ENCODE measurements at places on chromosomes 1 and 21.
A peak's percentile ranks its signal among the peaks of the same experiment; 100 is the strongest.

- peak; percentile 41 for DNase-seq
Measured at GRCh38 chr1:151457911-151458801, 1.1 kb downstream of the POGZ start.

DNA sequence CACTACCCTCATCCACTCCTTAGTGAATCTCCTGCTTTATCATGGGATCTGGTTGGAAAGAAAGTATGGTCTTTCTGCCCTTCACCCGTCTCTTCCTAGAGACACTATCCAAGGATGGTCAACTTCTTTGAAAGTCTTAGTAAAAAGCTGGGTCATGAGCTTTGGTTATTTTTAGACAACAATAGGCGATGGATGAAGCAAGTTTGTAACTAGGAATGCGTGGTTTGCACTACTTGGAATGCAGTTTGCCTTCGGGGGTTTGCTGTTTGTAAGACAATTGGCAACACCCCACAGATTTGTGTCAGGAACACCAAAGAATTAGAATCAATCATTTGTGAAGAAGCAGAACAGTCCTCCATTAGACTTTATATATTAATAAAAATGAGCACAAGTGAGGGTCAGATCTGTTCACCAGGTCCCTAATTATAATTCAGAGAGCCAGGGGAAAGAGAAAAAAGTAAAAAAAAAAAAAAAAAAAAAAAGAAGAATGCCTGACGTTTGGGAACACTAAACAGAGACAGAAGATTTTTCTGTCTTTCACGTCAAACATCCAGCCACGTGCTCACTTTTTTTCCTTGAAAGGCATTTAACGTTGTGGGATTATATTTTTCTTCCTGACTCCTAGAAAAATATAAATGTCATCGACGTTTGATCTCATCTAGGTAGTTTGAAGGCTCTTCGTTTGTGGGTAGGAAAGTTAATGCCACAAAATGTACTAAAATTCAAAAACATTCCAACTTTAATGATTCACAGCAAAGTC, 60.7 kb upstream of the BTG3 start:
- DNase-seq, result no peak

GRCh38 chr1:161007369-161007768, 13.6 kb downstream of the F11R start:
- no peak for DNase-seq

DNA sequence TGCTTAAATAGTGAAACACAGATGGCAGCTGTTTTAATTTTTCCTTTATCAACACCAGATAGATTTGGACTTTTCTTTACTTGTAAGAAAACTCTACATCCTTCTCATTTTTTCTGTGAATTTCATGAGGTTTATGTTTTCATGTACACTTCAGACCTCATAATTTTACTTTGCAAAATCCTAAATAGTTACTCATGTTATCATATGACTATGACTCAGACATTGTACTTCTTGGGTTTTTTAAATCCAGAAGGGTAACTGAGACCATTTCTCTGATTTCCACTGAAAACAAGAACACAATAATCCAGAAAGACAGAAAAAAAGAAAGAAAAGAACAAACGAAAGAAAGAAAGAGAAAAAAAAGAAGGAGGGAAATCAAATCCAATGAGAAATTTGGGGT, 1021.6 kb downstream of the NCAM2 start:
- no peak for DNase-seq

DNA sequence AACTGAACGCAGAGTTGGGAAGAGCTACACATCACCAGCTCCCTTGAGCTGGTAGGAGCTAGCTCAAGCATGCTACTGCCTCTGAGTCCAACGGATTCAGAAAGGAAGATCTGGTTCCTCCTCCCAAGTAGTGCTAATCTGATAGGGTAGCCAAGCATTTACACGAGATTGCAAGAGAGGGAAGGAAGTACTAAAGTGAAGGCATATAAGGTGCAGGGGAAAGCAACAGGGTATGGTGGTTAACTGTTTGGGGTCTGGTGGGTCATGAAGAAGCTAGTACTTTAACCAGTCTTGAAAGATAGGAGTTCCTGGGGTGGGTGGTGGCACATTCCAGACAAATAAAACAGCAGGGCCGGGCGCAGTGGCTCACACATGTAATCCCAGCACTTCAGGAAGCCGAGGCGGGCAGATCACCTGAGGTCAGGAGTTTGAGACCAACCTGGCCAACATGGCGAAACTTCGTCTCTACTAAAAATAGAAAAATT, 20.2 kb upstream of the ZNF436 start:
- no peak for DNase-seq

DNA sequence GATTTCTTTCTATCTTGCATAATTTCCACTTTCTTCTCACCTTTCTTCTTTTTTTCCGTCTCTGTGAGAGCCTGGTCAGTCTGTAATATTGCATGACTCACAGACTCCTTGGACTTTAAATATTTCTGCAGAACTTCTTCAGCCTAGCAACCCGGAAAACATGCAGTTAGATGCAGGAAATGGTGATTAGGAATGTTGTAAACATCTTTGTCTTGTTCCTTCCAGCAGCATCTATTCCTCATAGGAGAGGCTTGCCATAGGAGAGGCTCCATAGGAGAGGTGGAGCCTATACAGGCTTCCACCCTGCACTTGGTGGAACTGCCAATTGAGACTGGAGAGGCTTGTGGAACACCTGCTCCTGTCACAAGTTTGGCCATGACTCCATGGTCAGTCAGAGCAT, 10.0 kb downstream of the GBP5 start:
- DNase-seq, result no peak

- DNase-seq, result peak; percentile 74
Measured at GRCh38 chr1:153565529-153566374, at the start of gene S100A2. Gene S100A2, minus strand, starts transcription at chr1:153565844. Its CDS starts 1,967 bp downstream, at chr1:153563877.

- DNase-seq, result no peak
Measured at GRCh38 chr1:35190784-35191183, 2.2 kb downstream of the SFPQ start.

DNA sequence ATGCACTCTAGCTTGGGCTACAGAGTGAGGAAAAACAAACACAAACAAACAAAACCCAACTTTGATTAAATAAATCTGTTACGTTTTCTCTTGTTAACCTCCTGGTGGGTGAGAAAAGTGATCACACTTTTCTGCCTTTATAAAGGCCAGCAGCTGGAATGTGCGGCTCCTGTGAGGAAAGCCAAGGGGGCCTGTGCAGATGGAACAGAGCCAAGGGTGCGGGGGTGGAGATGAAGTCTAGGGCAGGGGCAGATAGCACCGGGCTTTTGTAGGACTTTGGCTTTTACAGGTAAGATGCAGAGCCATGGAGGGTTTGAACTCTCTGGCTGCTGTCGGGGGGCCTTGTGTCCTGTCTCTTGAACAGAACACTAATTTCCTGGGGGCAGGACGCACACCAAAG, 40.7 kb upstream of the GPR37L1 start:
- DNase-seq, result no peak

DNA sequence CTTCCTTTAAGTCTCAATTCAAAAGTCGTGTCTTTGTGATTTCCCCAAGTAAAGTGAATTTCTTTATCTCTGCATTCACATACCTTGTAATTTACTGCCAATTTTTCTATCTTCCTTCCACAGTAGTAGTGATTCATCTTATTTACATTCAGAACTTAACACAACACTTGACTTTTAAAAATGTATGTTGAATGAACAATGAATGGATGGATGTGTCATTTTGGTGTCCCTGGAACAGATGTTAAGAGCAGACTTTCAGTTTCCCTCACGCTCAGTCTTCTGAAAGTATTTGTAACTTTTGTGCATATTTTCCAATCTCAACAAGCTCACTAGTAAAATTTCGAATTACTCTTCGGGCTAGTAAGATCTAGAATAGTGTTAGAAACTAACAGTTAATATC, 352.0 kb downstream of the HHIPL2 start:
- DNase-seq, result no peak

All from hematopoietic multipotent progenitor cell treated with erythropoietin and hydrocortisone succinate and interleukin-3 and kit ligand, for 15 days (in vitro differentiated cells).